ENCODE measurements at places on chromosomes 6 and 20.
A peak's percentile ranks its signal among the peaks of the same experiment; 100 is the strongest.

- DNase-seq, result no peak
These were observed 337.4 kb downstream of the GRIK2 start for GRCh38 chr6:101730954-101731353.

DNA sequence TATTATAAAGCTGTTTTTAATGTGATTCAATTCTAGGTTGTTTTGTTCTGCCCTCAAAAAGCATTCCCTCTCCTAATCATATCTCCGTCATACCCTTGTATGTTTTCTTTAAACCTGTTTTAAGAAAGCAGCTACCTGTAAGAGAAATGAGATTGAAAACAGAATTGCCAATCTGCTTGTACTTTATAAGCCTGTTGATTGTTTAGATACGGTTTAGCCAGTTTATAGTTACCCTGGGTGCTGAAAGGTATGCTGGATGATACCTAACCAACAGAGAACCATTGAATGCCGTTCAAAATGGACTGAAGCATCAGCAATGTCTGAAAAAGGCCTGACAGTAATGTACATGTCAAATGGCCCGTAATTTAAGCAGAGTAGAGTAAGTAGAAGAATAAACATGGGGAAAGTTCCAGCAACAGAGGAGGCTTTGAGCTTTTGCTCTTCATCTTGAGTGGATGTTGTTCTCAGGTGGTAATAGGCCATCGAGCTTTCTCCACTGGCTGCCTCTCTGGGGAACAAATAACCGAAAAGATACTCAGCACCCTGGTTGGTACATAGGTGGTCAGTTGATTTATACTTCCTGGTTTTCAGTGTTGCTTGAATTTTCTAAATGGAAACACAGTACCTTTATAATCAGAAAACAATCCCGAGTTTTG, 27.5 kb downstream of the PTPN1 start:
- DNase-seq, result no peak

DNA sequence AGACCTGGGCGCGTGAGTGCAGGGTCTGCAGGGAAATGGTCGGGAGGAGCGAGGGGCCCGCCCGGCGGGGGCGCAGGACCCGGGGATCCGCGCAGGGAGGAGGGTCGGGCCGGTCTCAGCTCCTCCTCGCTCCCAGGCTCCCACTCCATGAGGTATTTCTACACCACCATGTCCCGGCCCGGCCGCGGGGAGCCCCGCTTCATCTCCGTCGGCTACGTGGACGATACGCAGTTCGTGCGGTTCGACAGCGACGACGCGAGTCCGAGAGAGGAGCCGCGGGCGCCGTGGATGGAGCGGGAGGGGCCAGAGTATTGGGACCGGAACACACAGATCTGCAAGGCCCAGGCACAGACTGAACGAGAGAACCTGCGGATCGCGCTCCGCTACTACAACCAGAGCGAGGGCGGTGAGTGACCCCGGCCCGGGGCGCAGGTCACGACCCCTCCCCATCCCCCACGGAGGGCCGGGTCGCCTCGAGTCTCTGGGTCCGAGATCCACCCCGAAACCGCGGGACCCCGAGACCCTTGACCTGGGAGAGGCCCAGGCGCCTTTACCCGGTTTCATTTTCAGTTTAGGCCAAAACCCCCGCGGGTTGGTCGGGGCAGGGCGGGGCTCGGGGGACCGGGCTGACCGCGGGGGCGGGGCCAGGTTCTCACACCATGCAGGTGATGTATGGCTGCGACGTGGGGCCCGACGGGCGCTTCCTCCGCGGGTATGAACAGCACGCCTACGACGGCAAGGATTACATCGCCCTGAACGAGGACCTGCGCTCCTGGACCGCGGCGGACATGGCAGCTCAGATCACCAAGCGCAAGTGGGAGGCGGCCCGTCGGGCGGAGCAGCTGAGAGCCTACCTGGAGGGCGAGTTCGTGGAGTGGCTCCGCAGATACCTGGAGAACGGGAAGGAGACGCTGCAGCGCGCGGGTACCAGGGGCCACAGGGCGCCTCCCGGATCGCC, 54.2 kb upstream of the HLA-A start:
- DNase-seq, result peak; percentile 70

DNA sequence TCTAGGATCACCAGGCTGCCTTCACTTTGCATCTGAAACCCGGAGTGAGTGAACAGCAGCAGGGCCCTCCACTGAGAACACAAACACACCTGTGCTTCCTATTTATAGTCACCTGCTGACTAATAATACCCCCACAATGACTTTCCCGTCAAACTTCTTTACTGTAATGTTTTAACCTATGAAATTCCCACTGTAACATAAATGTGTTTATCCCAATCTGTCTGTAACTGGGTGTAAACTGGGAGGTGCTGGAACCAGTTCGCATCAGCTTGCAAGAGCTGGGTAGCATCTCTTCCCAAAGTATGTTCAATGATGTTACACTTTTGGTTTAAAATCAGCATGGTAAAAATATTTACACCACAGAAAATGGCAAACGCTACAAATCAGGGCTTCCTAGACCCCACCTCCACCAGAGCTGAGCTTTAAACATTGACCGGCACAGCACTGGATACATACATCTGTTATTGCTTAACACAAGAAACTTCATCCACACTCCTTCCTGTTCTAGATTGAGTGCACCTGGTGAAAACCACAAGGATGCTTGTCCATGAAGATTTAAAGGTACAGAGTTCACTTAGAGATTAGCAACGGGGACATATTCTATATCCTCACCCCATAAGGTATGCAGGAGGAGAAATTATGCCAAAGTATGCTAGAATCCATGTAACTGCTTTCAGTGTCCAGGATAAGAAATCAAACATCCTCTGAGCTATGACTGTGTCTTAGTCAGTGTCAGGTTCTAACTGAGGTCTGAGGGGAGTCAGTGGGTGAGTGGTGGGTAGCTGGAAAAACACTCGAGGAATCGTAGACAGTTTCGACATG, 79.0 kb downstream of the ALDH8A1 start:
- DNase-seq, result no peak

DNA sequence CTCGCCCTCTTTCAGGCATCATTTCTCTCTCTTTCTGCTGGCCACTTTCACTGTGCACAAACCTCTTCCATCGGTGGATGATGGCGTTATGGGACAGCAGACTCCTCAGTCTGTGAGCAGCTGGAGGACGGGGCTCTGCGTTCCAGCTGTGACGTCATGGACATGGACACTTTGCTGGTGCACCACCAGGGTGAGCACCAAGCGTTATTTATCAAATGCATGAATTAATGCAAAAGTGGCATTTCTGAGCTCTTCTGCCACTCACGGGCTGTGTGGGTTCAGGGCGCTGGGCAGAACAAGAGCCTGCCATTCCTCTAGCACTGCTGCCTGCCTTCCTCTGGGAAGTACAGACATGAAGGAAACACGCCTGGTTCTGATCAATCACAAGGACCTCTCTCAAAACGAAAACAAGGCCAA, 82.9 kb upstream of the MPC1 start:
- DNase-seq, result no peak

GRCh38 chr20:31630187-31630790, 7.4 kb upstream of the COX4I2 start:
- DNase-seq, result no peak

GRCh38 chr6:15798533-15799255, 135.9 kb upstream of the DTNBP1 start:
- no peak for DNase-seq

DNA sequence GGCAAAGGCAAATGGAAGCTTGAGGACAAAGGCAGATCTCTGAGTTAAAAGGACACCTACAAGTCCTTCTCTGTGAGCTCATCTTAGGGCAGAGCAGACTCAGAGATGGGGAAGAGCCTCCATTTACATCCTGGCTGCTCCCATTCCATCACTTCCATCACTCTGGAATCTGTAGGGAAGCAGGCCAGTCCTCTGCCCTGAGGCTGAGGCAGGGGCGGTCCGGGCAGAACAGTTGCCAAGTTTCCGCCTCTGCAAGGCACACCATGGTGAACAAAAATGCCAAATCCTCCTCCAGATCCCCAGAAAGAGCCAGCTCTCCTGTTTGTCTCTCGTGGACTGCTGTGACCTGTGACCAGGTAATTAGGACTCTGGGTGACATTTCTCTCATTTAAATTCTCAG, 209.6 kb upstream of the SSTR4 start:
- no peak for DNase-seq

- peak; percentile 37 for DNase-seq
These were observed 5.0 kb downstream of the BRD2 start for GRCh38 chr6:32973144-32974015.

- no peak for DNase-seq
These were observed 140.0 kb downstream of the TAF4 start for GRCh38 chr20:61925555-61926252.

- no peak for DNase-seq
These were observed 13.4 kb upstream of the BTN3A2 start for GRCh38 chr6:26351544-26351953.
